Stimulated activated CD8-positive, alpha-beta memory T cell treated with anti-CD3 and anti-CD28 coated beads, Interleukin-4, amount 100 ng/mL, for 1 hour (primary cell): ENCODE measurements at places on chromosomes 2 and 18.

DNA sequence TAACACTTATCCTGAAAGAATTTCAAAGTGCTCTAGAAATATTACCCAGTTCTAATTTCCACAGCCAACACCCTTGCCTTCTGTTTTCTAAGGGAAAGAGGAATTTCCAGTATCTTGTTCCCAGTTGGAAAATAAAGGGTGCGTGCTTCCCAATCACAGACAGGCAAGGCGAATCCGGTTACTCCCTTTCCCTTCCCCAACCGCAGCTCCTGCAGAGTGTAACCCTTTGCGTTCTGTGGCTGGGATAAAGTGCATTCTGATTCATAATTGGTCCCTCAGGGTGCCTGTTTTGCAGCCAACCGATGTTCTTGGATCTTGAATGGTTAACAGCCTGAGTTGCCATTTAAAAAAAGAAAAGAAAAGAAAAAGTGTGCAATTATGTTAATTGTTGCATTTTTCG is 40.6 kb upstream of the PGAP1 start:
- no peak for DNase-seq

DNA sequence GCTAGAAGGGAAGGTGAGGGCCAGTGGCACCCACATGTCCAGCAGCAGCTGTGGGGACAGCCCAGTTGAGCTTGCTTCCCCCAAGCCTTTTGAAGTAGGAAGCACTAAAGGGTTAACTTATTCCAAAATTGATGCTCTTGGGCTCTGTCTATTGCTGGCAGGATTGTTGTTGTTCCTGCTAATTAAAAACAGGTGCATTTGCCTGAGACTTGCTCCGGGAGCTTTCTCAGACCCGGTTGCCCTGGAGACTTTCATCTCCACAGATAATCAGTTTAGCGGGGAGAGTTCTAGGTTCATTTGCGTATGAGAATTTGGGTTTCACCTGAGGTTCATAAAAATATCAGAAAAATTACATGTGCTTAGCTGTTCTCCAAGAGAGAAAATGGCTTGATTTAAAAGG is 277.3 kb downstream of the LRATD1 start:
- DNase-seq: no peak

DNA sequence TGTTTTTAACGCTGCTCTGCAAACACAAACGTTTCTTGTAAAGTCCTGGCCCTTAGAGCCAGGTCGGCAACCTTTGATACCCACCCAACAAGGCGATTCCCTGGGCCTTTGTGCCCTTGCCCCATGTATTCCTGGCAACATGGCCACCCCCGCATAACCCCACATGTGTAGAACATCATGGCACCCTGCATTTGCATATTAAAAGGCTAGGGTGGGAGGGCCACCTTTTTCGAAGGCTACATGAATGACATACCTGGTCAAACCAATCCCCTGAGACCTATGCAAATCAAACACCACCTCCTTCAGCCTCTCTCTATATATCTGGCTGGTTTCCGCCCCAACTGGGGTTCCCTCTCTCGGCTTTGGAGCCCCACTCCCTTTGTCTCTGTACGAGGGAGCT is 105.2 kb downstream of the MYO5B start:
- DNase-seq: no peak

DNA sequence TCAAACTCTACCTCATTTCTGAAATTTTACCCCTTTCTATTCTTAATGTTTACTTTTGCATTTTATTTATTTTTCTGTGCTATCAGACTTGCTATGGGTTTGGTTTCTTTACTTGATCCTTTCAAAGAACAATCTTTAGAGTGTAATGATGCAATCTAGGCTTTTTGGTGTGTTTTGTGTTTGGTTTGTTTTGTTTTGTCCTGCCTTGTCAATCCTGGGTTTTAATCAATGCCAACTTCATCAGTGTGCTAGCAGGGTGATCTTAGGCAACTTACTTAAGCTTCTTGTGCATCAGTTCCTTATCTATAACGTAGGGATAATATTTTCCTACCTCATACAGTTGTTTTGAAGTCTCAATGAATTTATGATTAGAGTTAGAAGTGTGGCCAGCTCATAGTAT is 350.4 kb downstream of the NR4A2 start:
- no peak for DNase-seq

DNA sequence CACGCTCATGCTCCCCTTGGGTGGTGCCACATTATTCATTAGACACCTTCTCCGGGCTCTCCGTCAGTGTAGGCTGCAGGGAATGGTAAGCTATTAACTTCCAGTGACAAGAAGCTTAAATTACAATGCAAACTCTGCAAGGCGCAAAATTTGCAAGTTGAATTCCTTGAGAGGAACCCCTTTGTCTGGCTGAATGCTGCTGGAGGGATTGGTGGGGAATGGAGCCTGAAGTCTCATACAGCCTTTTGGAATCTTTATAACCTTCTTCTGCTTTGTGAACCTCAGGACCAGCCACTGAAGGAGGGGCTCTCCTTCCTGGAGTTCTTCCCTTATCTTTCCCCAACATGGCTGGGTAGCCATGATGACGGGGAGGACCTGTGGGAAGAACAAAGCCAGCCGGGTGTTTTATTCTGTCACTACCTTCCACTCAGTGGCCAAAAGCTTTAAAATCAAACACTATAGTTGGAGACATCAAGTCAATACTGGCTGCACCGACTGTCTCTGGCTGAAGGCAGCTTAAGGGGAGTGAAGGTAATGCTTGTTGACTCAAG is 220.9 kb upstream of the EPHA4 start:
- DNase-seq: no peak

- DNase-seq: no peak
Measured at GRCh38 chr2:71813807-71814470, 333.7 kb downstream of the CYP26B1 start.

- no peak for DNase-seq
Measured at GRCh38 chr2:187470698-187471097, 22.6 kb upstream of the CALCRL start.

DNA sequence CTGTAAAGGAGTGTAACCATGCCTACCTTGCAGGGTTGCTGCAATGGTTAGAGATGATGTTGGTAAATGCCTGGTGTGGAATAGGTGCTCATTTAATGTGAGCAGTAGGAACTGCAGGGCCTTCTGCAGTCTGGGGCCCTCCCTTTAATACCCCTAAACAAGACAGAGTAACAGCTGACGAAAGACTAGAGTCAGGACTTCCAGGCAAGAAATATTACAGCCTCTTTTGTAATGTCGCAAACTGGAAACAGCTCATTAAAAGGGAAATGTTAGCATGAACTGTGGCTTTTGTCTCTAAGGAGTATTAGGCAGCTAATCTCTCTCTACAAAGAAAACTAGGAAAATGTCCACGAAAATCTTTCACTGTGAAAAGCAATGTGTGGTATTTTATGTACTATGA is 26.0 kb downstream of the MARCO start:
- no peak for DNase-seq
